ENCODE measurements at places on chromosomes 2 and 18.

DNA sequence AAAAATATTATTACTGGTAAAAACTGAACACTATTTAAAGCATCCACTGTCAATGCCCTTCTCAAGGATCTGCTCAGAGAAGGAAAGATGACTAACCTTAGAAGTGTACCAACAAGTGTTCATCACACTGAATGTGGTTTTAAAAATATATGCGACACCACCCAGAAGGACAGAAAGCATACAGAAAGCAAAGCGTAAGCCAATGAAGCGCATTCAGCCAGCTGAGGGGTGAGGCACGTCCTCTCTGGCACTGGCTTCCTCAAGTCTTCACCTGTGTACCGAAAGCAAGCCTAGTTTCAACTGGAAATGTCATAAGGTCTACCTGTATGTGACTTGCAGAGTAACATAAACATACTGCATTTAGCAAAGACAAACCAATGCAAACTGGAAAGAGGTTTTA is 88.8 kb downstream of the PSMG2 start:
- DNase-seq, result no peak

DNA sequence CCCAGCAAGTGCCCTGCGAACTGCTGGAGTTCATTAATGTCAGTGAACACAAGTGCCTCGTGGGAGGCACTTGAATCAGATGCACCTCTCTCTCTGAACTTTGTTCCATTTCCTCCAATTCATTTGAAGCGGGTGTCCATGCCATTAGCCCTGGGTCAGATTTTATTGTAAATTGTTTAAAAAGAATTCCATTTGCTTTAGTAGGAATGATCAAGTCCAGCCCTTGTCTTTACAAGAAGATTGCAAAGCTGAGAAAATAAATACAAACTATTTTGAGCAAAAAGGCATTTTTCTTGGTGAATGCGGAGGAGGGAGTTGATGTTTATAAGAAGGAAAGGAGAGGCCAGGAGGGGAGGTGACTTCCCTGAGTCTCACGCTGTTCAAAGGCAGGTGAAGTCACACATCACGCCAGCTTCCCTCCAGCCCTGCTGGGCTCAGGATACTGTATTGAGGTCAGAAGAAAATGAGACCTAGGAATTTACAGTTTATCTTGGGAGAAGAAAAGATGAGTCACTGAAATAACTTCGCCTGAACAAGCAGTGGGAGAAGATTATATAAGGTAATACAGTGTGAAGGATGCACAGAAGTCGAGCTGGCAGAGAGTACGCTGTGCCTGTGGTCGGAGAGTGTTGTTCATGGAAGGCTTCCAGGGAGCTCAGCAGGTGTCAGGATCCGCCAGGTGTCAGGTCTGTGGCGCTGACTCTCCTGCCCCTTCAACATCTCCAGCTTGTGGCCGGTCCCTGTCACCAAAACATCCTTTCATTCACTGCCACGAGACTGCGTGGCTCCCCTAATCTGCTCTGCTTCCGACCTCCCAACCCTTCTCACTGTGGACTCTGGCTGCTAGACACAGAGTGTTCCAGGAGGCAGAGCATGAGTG is 36.5 kb downstream of the EFR3B start:
- DNase-seq, result peak; percentile 60

- DNase-seq, result peak; percentile 10
Observed at GRCh38 chr2:222033541-222033940, 265.3 kb downstream of the PAX3 start.

DNA sequence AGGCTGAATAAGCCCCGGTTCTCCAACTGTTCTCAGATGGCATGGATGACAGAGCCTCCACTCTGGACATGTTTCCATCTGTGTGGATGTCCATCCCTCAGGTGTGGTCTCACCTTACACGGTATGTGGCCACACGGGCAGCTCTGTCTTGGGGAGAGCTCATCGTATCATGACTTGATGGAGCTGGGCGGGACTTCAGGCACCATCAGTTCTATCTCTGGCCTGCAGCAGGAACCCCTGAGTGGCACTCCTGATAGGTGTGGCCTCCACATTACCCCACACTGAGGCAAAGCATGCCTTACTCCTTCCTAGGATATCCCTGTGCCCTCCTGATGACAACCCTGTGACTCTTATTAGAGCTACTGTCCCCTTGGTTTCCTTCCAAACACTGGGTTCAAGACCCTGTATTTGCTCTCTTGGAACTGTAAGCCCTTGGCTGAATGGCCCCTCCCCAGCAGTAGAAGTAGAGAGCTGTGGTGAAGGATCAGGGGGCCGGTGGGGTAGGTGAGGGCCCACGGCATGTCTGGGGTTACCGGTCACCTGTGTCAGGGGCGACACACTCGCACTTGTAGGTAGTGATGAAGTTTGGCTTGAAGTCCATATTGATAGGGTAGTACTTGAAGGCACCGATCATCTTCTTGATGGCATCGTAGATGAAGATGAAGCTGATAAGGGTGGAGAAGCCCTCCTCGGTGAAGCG is 48.2 kb downstream of the MTHFD2 start:
- no peak for DNase-seq

- no peak for DNase-seq
Observed at GRCh38 chr2:33655626-33656320, 56.7 kb upstream of the FAM98A start.

- DNase-seq, result no peak
Observed at GRCh38 chr2:9629222-9630116, 1.3 kb downstream of the YWHAQ start.

- no peak for DNase-seq
Observed at GRCh38 chr2:6864923-6865345, 773 bp downstream of the CMPK2 start.

DNA sequence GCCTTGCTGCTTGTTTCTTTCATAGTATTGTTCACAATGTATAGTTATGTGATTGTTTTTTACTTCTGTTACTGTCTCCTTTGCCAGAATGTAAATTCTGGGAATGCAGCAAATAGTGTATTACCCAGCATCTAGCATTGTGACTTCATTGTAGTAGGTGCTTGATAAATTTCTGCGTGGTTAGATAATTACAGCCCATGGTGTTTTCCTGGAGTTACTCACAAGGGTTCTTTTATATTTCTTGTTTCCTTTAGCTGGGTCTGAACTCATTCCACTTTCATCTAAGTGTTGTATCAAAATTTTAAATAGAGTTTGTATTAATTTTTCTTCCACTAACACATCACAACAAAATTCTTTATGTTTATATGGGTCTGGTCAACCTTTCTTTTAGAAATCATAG is 132.6 kb downstream of the MAP4K4 start:
- no peak for DNase-seq

GRCh38 chr2:240733803-240734495 is 42.3 kb downstream of the AQP12A start:
- DNase-seq, result no peak

DNA sequence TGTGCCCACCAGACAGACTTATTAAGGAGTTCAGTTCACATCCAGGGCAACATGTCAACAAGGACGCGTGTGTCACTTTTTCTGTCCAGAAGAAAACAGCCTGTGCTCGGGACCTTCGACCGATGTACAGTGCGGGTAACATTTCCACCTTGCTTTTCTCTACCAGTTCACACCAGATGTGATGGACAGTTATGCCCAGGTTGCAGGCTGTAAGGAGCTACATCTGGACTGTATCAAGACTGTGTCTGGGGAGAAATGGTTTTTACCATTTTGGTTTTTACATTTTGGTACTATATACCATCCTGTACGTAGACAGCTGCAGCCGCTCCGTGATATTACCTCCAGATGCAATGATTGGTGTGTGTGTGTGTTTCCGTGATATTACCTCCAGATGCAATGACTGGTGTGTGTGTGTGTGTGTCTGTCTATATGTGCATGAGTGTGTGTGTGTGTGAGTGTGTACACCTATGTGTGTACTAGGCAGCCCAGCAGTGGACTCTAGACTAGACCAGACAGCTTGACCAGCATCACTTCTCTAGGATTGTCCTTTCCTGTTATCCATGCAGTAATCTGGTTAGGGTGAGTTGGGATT is 118.0 kb downstream of the COL6A3 start:
- DNase-seq, result no peak

DNA sequence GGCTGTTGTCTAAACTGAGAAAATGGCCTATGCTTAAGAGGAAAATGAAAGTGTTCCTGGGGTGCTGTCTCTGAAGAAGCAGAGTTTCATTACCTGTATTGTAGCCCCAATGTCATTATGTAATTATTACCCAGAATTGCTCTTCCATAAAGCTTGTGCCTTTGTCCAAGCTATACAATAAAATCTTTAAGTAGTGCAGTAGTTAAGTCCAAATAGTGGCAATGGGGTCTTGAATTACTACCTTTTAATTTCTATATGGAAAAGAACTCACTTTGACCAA is 13.8 kb upstream of the ALLC start:
- no peak for DNase-seq

- peak; percentile 80 for DNase-seq
Observed at GRCh38 chr2:119218478-119219064, 5.1 kb upstream of the STEAP3 start.

DNA sequence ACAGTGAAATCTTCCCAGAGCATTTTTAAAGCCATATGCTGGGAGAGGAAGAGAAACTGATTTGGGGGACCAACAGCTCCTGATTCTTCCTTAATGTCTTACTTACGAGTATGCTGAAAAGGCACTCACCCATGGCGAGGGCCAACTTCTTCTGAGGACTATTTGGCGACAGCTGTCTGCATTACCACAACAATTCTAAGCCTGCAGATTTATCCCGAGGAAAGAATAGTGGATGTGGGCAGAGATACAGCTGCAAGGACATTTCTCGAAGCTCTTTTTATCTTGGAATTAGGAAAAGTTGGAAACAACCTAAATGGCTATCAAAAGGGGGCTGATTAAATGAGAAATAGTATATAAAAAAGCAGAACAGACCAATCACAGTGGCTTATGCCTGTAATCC is 40.3 kb upstream of the FHL2 start:
- DNase-seq, result no peak

GRCh38 chr2:224085246-224085645 is 46.2 kb upstream of the SERPINE2 start:
- peak; percentile 78 for DNase-seq

- no peak for DNase-seq
Observed at GRCh38 chr2:222604749-222605515, 51.0 kb downstream of the FARSB start.

DNA sequence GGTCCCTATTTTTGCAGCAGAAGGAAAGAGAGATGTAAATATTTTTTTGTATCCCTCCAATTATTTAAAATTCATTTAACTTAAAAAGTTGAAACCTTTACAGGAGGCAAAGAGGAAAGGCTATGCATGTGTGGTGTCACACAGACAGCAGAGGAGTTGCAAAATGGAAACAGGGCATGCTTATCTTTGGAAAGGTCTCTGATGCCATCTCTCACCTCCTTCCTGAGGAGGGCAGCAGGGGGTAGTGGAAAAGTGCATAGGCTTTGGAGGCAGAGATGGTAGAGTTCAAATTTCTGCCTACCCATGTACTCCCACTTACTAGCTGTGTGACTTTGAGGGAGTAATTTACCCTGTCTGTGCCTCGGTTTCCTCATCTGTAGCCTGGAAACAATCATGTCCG is 99.6 kb upstream of the MCFD2 start:
- no peak for DNase-seq

DNA sequence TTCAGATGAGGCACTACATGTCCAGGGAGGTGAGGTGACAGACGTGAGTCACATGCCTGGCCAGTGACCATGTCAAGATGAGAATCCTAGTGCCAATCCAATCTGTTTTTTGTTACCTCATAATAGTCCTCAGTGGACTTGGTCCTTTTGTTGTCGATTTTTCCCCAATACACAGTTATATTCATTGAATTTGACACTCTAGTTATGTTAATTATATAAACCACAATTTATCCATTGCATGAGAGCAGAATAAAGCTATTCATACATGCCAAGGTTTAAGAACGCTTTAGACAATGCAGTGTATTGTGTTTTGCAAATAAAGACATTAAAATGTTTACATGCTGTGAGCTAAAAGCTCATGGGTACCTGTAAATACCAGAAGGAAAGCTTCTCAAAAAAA is 21.6 kb upstream of the TMEFF2 start:
- no peak for DNase-seq

- no peak for DNase-seq
Observed at GRCh38 chr18:77105680-77106079, 26.9 kb downstream of the MBP start.

DNA sequence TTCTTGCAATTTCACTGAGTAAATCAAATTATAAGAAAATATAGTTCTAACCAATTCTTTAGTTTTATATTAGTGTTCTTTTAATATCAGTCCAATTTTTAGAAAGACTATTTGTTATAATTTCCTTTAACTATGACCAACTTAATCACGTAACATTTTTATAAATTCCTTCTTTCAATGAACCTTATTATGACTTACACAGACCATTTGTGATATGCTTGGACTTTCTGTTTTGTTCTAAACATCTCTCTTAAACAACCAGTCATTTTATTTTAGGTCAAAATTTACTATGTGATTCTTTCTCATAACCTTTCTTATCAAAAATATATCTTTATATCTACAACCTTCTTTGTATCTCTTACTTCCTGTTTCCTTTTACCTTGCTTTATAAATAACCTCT is 39.5 kb upstream of the DYNAP start:
- no peak for DNase-seq

DNA sequence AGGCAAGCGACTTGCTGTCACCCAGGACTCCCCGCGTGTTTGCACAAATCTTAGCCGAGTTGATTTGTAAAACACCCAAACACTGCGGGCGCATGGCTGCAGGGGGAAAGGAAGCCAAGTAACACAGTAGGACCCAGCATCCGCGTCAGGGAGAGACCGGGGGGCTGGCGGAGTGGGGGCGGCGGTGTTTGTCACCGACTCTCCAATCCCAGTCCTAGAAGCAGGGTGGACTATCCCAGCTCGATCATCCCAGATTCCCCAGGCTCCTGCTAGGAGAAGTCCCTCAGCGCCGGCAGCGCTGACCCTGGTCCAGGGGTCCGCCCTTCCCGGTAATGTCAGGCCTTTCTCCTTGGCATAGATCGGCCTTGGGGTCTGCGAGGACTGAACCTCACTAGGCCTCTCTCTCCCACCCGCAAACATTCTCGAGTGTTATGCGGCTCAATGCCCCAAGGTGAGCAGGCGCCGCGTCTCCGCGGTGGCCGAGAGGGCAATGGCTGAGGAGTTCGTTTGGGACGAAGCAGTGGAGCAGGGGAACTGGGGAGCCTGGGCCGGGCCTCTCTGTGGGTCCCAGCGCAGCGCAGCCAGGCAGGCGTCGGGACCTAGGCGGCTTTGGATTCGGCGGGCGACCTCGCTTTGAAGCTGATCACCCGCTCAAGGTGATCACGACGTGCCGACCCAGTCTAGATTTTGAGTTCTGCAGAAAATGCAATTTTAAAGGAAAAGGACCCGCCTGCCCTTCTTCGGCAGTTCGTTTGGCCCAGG is 1.5 kb upstream of the GDF7 start:
- DNase-seq, result no peak

GRCh38 chr18:489244-490023 is 11.1 kb downstream of the COLEC12 start:
- peak; percentile 90 for DNase-seq
